ENCODE measurements at places on chromosomes 7 and 10. TPM values are rescaled to one million over a fixed set of nuclear protein-coding genes. Genes with fewer than 3 reads are reported as not detected.

Gene MSS51
- 0.35 TPM for polyA plus RNA-seq

Gene GPR85
- polyA plus RNA-seq, result not detected

Gene C7orf33
- polyA plus RNA-seq, result not detected

Gene PRKCQ
- 1.7 TPM for polyA plus RNA-seq

Gene LIPF
- polyA plus RNA-seq, result not detected

Gene FAM131B
- polyA plus RNA-seq, result 0.38 TPM

Data from IgD-negative memory B cell (primary cell).